Effector CD4-positive, alpha-beta T cell (primary cell): ENCODE measurements at places on chromosomes 5 and 9.

DNA sequence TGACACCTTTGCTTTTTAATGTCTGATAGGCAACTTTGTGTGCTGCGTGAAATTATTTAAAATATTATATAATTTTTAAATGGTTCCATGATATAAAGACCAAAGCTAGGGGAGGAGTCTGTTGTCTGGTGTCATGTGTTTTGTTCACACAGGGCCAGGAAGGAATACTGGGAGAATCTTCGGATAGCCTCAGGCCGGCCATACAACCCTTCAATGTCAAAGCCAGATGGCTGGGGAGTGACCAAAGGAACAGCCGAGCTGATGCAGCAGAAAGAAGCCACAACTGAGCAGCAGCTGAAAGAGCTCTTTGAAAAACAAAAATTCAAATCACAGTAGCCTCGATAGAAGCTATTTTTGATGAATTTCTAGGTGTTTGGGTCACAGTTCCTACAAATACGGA, 19.2 kb downstream of the BHMT start:
- DNase-seq = no peak

GRCh38 chr5:157252711-157253465, 13.0 kb upstream of the CYFIP2 start:
- DNase-seq = peak; percentile 53

- DNase-seq = no peak
Measured at GRCh38 chr5:108905805-108906204, 158.1 kb downstream of the FER start.

GRCh38 chr5:139454568-139455290, 7.8 kb downstream of the ECSCR start:
- no peak for DNase-seq

- DNase-seq = no peak
Measured at GRCh38 chr9:26266146-26266793, 588.0 kb upstream of the TUSC1 start.

DNA sequence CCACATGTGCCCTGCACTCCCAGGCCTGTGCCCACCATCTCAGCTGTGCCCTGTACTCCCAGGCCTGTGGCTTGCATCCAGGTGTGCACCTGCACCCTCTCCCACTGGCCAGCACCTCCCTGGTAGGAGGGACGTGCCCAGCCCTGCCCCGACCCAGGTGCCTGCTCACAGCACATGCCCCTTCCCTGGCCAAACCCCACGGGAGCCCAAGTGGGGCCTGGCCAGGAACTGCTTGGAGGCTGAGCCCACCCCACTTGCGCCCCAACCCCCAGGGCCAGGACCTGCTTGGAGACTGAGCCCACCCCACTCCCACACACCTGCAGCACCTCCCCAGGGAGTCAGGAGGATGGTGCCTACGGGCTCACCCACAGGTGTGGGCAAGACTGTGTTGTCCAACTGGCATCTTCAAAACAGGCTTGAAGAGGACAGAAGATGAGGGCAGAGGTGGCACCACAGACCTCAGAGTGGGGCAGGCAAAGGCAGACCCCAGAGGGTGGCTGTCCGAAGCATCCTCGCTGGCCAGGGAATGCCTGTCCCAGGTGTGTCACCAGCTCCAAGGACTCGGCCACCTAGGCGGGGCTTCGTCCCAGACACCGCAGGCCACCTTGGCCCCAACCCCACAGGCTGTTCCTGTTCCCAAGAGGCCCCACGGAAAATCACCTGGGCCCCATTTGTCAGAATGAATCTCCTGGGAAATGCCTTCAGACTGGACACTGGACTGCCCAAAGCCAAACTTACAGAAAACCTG, 10.8 kb downstream of the ZDHHC11B start:
- DNase-seq = no peak

- no peak for DNase-seq
Measured at GRCh38 chr5:61069150-61069549, 93.1 kb downstream of the SMIM15 start.

- no peak for DNase-seq
Measured at GRCh38 chr9:132384376-132384775, 22.3 kb downstream of the TTF1 start.

GRCh38 chr5:59759600-59760351, 133.8 kb downstream of the PDE4D start:
- no peak for DNase-seq

DNA sequence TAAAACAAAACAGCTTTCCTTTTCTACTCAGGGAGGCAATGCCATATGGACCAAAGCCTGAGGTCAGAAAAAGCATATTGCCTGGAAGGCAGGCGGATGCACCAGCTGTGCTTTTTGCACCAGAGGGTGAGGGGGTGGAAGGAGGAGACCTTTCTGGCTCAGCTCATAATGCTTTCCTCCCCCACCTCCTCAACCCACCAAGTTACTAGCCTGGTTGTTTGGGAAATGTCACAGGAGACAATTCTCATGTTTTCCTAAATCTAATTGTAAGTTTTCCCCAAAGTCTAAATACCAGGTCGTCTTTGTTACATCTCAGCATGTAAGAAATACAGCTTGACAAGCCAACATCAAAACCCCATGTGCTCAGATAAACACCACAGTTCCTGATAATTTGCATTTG, 72.6 kb upstream of the DMRTA1 start:
- DNase-seq = no peak

GRCh38 chr5:59724482-59725391, 168.8 kb downstream of the PDE4D start:
- no peak for DNase-seq

DNA sequence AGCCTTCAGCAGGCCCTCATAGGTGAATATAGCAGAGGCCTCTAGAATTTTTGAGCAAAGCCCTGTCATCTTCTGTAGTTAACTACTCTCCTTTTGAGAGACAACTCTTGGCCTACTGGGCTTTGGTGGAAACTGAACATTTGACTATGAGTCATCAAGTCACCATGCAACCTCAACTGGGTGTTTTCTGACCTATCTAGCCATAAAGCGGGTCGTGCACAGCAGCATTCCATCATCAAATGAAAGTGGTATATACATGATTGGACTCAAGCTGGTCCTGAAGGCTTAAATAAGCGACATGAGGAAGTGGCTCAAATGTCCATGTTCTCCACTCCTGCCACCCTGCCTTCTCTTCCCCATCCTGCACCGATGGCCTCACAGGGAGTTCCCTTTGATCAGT, 1115.5 kb downstream of the TAF11L14 start:
- no peak for DNase-seq

DNA sequence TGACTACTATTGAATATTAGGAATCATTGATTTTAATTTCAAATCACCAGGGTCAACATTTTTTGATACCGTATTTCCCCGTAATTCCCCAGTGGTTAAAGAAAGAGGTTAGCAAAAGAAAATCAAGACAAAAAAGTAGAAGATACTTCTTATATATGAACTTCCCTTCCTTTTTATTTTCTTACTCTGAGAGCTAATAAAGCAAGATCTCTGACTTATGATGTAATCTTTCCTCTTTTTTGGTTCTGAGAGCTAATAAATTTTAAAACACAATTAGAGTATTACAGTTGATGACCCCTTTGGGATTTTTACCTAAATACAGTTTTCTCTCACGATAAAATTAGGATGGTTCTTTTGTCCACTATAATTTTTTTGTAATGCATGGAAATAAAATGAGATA, 9.2 kb upstream of the FYB1 start:
- DNase-seq = no peak

DNA sequence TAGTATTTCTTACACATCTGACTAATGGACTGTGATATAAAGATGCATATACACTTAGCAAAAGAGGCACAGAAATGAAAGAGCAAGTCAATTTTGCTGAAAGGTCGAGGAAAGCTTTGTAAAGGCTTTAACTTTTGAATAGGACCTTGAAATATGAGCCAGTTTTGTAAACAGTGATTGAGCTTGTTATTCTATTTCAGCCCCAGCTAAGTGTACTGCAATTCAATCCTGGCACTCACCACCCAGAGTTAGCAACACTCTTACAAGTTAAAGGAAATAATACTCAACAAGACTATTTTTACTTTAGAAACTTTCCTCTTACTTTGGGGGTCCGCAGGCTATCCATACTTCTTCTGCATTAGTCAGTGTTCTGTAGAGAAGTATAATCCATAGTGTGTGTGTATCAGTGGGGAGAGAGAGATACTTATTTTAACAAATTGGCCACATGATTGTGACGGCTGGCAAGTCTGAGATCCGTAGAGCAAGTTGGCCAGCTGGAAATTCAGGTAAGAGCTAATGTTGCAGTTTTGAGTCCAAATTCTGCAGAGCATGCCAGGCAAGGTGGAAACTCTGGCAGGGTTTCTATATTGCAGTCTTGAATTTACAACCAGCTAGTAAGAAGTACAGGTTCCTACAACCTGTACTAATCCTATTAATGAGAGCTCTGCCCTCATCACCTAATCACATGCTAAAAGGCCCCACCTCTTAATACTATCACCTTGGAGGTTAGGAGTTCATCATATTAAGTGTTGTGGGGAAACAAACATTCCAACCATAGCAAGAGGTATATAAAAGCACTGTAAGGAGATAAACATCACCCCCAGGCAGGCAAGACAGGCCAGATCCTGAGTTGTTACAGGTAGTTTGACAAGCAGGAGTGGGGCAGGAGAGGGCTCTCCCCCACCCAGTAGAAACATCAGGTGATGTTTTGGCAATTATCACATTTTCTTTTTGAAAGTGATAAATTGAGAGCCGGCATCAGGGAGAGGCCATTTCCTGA, 33.6 kb downstream of the IL7R start:
- no peak for DNase-seq

- no peak for DNase-seq
Measured at GRCh38 chr9:134565316-134565915, 76.2 kb upstream of the COL5A1 start.

DNA sequence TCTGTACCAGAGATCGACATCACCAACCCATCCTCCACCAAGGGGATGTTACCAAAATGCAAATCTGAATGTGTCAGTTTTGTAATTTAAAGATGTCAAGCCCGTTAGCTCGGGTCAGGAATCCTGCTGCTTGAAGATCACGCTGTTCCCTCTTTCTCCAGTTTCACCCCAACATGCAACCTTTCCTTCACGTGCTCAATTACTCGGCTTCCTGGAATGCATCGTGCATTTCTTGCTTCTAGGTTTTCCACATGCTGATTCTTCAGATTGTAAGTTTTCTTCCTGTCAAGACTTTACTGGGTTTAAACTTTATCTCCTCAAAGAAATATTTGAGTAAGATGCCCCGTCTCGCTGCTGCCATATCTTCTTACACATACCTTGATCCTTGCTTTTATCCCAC, 209.5 kb upstream of the SNX2 start:
- DNase-seq = no peak

GRCh38 chr5:37950436-37950835, 110.6 kb upstream of the GDNF start:
- no peak for DNase-seq

GRCh38 chr5:127335381-127335780, 44.8 kb downstream of the MEGF10 start:
- no peak for DNase-seq

DNA sequence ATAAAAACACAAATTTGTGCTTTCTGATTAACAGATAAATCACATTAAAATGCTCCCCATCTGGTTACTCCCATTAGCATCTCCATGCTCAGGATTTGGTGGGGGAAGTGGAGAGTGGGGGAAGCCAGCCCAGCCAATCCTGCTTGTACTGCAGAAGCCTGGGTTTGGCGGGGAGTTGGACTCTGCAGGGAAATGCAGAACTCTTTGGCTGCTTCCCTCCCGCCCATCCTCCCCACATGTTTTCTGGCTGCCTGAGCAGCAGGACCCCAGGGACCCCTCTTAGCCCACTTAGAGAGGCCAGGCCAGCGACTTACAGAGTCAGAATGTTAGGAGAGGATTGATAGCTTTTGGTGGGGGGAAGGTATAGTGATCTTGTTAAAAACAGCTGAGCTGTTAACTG, 59.5 kb upstream of the FOXI1 start:
- DNase-seq = no peak

DNA sequence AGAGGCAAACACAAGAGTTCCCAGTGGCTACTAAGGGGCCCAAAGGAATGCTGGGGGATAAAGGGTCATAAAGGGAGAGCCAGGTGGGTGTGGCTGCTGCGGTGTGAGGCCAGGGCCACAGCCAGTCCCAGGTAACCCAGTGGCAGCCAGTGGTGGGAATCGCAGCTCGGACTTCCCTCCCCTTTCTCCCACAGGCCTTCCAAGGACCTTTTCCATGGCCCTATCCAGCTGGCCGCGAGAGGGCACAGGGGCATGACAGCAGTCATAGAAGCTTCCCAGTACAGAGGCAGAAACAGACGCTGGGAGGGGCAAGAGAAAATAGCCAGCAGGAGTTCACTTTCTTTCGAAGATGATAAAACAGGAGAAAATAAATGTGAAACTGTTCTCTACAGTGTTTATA, 257.6 kb downstream of the SEMA5A start:
- no peak for DNase-seq

GRCh38 chr5:72241346-72242003, 78.6 kb downstream of the MRPS27 start:
- DNase-seq = no peak

DNA sequence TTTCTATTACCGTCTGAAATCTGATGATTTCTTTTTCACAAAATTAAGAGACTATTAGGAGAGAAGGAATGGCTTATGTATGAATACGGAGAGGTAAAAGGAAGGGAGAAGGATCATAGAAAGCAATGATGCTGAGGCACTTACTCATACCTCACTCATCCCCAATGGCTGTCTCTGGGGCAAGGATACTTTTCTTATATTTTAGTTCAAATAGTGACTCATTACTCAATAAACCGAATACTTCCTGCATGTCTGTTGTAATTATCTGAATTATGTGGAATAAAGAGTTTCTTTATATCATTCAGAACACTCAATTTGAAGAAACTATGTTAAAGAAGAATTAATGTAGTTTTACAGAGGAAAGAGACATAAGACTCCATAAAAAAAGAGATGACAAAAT, 284.5 kb upstream of the NUDT12 start:
- DNase-seq = no peak

GRCh38 chr9:137750566-137750965, 127.0 kb upstream of the CACNA1B start:
- DNase-seq = no peak

DNA sequence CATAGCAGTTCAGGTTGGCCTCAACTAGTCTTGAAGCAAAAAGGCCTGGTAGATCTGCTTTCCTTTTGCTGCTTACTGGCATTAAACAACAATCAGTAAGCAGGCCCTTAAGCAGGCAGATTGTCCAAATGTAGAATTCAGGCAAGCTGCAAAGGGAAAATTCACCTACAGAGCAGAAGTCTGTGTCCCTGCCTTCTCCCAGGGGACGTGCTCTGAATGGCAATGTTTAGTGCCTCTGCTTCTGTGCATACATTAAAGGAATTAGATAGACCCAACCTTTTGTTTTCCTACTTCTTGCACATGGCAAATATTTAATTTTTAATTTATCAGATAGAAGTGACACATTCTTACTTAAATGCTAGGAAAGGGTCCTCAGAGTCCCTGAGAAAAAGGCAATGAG, 328.8 kb upstream of the PIK3R1 start:
- DNase-seq = no peak

GRCh38 chr9:126880947-126881332, 20.5 kb downstream of the ZBTB34 start:
- no peak for DNase-seq

GRCh38 chr9:88391921-88392320, 3.7 kb downstream of the SPIN1 start:
- no peak for DNase-seq
